Activated T-helper 17 cell treated with anti-CD3 and anti-CD28 coated beads, Interleukin-2, amount 50 U/mL, for 72 hours (primary cell): ENCODE measurements at places on chromosomes 6 and 20. TPM values are rescaled to one million over a fixed set of nuclear protein-coding genes. Genes with fewer than 3 reads are reported as not detected.

GRCh38 chr6:169832247-169832948 lies 81.0 kb downstream of the ERMARD start:
- no peak for ATAC-seq

DNA sequence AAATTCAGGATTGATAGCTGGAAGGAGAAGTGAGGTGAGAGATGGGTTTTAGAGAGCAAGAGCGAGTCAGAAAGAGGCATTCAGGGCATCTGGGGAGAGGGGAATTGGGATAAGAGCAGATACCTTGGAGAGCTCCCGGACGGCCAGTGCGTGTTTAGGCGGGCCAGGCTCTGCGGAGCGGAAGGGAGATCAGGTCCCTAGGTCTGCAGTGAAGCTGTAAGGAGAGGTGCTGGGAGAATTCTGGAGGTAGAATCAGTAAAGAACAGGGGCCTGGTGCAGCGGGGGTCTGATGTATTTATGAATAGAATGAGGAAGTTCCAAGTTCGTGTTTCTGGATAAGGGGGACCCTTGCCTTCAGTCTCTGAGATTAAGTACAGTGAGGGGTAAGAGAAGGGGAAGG lies 47.4 kb upstream of the FAM83D start:
- no peak for ATAC-seq

DNA sequence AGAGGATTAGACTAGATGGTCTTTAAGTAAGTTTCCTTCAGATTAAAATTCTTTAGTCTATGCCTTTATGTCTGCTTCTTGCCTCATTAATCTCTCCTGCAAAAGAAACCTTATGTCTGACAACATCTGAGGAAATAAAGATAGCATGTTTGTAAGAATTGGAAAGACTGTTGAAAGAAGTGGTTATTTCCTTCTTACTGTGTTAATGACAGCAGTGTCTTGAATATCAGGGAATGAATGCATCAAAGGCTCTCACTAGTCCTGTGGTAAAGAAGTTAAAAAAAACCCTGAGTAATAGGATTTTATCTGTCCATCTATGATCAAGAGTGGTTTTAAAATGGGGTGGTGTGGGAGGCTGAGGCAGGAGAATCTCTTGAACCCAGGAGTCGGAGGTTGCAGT lies 302.0 kb downstream of the PRL start:
- no peak for ATAC-seq

DNA sequence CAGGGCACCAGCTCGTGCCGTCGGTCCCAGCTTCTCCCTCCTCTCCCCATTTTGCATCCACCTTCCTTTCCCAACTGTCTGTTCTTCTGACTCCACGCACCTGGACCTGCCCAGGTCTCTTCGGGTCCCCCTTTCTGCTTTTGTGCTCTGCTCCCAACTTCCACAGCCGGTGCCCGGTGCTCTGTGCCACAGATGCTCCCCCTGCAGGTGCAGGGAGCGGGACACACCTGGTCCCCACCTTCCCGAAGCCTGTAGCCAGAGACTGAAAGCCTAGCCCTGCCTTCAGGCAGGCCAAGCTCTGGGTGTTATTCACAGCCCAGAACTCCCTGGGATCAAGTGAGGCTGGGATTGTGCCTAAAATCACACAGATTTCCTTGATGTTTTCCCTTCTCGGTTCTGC lies 24.6 kb upstream of the BMP7 start:
- no peak for ATAC-seq

GRCh38 chr6:77837034-77837784 lies 184.4 kb downstream of the MEI4 start:
- ATAC-seq = no peak

DNA sequence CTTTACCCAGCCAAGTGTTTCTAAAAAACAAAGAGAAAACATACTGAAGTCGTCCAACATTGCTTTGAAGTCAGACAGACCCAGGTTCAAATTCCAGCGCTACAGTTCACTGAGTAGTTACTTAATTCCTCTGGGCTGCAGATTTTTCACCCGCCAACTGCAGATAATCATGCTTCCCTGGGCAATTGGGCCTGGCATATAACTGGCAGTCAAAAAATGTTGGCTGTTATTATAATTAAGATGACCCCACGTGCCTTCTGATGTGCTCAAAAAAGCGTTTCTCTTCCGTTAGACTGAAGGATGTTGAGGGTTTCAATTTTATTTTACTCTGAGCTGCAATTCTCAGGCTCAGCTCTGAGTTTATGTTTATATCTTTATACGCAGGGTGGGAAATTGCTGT lies 156.1 kb upstream of the CITED2 start:
- ATAC-seq = peak; percentile 45

- ATAC-seq = no peak
Observed at GRCh38 chr6:54586251-54586650, 260.3 kb upstream of the FAM83B start.

DNA sequence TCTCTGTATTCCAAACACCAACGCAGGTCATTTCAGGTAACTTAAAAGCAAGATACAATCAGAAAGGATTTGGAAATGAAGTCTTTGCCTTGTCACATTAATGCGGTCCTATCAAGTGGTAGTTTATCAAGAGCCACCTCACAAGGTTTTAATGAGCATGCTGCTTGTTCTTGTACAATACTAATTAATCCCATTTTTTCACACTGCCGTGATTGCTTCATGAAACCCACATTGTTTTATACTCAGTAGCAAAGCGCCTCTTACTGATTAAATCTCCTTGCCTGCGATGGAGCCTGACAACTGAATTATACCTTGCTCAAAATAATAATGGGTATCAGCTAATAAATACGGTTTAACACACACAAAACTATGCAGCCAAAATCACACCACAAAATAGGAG lies 234.1 kb upstream of the TSHZ2 start:
- no peak for ATAC-seq

DNA sequence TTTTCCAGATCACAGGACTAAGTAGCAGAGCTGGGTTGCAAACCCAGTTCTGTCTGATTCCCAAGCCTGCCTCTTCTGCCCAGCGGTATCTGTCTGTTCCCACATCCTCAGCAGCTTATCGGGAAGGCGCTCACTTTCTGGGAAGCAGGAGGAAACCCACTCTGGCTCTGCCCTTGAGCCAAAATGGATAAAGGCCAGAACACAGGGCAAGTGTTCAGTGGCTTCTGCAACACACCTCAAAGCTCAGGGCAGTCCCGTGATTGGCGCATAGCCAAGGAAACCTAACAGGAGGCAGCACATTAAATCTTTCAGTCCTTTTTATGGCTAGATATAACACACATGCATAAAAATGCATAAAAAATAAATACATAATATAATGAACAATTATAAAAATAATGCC lies 262.2 kb downstream of the NRN1 start:
- ATAC-seq = no peak

DNA sequence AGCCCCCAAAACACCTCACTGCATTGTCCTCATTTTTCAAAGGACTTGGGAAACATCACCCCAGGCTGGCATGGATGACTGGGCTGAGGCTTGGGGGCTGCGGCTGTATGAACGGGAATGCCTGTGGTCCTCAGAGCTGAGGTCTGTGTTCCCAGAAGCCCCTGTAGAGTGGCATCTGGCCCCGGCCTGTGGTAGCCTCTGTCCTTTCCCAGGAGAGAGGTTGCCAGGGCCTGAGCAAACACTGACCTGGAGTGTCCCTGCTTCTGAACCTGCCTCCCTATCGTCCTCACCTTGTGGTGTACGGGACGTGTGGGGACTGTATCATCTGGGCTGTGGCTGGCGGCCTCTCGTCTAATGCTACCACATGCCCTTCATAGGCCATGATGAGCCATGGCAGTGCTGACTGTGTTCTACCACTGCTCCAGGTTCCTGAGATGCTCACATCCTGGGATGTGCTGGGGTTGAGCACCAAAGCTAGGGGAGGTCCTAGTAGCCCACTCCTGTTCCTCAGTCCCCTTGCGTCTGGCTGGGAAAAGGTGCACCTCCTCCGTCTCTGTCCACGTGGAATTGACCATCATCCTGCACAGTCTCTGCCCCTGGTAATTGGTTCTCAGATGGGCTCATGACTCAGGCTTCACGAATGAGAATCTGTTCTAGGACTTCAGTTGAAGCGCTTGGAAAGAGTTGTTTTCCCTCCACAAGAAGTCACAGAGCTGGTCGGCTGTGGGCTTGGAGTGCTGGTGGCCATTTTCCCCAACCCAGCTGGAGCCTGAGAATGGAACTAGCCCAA lies 27.6 kb downstream of the PHACTR3 start:
- no peak for ATAC-seq

- ATAC-seq = no peak
Observed at GRCh38 chr6:108555399-108556052, 5.2 kb upstream of the FOXO3 start.

GRCh38 chr6:4349931-4350330 lies 214.6 kb upstream of the ECI2 start:
- ATAC-seq = no peak

GRCh38 chr6:148037496-148037895 lies 305.1 kb upstream of the SASH1 start:
- ATAC-seq = no peak

GRCh38 chr6:41427642-41428335 lies 92.4 kb downstream of the NCR2 start:
- peak; percentile 55 for ATAC-seq

DNA sequence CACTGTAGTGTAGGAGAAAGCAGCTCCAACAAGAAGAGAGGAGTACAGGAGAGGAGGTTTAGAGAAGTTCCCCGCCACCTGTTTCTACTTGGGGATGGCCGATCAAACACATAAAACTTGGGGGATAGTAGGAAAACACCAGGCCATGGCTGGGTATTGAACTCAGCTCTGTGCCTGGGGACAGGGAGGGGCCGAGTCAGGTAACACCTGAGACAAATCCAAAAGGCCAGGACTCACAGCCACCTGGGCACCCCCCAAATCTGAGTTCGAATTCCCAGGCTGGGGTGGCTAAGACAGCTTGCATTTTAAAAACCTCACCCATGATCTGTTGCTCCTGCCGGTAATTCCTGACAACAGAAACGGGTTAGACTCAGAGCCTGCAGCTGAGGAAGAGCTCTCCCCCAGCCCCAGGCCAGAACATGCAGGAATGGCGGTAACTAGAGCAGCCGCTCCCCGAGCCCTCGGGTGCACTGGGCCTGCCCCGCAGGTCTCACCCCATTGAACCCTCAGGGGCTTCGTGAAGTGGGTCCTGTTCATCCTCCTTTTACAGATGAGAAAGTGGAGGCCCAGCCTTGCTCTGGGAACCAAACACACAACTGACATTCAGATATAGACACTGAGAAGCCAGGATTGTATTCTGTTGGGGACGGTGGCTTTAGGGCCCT lies 61.0 kb downstream of the TCP11 start:
- no peak for ATAC-seq

DNA sequence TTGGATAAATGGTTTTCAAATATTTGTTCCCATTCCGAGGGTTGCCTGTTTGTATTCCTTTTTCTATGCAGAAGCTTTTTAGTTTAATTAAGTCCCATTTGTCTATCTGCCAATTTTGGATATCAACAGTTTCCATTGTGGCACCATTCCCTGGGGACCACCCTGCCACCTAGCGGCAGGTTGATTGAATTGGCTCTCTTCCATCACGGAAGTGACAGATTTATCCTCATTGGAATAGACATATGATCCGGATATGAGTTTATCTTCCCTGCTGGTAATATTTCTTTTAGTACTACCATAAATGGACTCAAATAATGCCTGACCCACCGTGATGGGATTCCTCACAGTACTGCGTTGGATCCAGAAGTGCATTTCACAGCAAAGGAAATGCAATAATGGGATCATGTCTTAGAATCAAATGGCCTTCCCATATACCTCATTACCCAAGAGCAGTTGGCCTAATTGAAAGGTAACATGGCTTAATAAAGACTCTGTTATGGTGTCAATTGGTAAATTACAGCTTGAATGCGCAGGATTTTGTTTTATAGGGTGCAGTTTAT lies 327.0 kb downstream of the BMP2 start:
- no peak for ATAC-seq

- peak; percentile 39 for ATAC-seq
Observed at GRCh38 chr6:116268589-116269293, 11.0 kb downstream of the TSPYL1 start.

DNA sequence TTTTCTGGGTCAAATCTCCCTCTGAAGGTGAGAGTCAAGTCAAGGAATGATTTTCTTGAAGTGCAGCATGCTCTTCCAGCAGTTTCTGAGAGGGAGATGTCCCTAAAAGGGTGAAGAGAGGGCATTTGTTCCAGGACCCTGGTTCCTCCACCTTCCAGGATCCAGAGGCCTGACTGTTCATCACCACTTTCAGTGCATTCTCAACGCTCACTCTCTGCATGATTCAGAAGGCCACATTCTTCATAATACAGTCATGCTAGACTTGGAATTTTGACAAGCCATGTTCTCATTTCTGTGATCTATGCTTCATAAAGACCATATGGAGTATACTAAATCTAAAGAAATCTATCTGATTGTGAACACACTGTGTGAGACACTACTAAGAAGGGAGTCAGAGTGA lies 85.1 kb downstream of the PDE7B start:
- peak; percentile 6 for ATAC-seq

DNA sequence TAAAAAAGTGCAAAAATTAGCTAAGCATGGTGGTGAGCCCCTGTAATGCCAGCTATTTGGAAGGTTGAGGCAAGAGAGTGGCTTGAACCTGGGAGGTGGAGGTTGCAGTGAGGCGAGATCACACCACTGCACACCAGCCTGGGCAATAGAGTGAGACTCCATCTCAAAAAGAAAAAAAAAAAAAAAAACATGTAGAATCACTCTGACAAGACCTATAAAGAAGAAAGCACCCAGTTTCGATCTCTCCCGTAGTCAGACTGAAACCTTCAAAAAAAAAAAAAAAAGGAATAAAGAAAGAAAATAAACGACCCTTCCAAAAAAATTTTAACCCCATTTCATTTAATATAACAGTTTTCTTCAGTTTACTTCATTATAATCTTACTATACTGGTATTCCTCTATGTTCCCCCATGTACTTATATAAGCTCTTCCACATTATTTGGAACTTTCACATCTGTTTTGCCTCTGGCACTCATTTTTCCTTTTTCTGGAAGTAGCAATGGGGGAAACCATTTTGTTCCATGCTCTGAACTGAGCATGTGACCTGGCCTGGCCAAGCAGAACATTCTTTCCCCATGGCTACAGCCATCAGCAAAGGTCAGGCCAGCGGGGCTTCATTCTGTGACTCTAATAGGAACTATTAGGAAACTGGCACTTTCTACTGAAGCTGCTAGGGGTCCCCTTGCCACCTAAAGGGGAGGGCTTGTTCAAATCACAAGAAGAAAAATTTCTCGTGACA lies 9.6 kb downstream of the SLC18B1 start:
- peak; percentile 54 for ATAC-seq

- ATAC-seq = no peak
Observed at GRCh38 chr6:81331526-81331925, 421.0 kb downstream of the TENT5A start.

GRCh38 chr6:36592221-36592655 lies 1.9 kb upstream of the SRSF3 start:
- no peak for ATAC-seq

The KCNQ5 gene
- 1.3 TPM for total RNA-seq

The TBXT gene
- total RNA-seq = not detected

The ADGRF5 gene
- not detected for total RNA-seq

The GDAP1L1 gene
- total RNA-seq = not detected

The PLTP gene
- total RNA-seq = 6.6 TPM

The SPDEF gene
- not detected for total RNA-seq

The PPIL6 gene
- total RNA-seq = not detected
